ENCODE measurements at places on chromosomes 11 and 22.

- peak; percentile 6 for DNase-seq
These were observed 87.3 kb downstream of the KCNQ1 start for GRCh38 chr11:2531987-2532703.

DNA sequence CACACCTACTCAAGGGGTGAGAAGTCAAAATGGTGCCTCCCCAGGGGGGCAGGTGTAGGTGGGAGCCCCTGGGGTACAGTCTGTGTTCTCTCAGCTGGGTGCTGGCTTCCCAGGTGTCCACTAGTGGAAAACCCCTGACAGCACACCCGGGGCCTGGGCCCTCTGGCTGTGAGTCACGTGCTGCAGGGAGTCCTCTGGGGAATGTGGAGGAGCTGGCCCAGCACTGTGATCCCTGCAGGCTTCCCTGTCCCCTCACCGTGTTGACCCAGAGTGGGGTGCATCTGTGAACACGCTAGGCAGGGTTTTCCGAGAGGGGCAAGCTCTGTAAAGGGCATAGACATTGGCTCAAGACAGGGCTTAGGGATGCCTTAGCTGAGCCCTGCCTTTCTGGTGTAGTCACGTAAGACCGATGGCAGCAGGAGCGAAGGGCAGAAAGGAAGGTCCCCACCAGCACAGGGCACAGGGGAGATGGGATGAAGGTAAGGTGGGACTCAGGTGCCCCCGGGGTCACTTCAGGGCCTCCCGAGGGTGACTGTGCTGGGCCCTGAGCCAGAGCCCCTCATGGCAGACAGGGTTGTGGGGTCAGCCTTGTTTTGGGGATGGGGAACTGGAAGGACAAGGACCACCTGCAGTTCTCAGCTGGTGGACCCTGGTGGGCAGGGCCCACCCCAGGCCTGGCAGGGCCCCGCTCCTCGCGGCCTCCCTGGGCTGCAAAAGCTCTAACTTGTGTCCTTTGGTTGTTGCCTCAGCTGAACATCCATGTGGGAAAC, 14.1 kb downstream of the DERL3 start:
- DNase-seq: peak; percentile 58

GRCh38 chr11:11135820-11136476, 217.1 kb downstream of the CSNK2A3 start:
- peak; percentile 99 for DNase-seq

- DNase-seq: peak; percentile 10
These were observed 153.6 kb downstream of the RCN1 start for GRCh38 chr11:32244453-32244852.

DNA sequence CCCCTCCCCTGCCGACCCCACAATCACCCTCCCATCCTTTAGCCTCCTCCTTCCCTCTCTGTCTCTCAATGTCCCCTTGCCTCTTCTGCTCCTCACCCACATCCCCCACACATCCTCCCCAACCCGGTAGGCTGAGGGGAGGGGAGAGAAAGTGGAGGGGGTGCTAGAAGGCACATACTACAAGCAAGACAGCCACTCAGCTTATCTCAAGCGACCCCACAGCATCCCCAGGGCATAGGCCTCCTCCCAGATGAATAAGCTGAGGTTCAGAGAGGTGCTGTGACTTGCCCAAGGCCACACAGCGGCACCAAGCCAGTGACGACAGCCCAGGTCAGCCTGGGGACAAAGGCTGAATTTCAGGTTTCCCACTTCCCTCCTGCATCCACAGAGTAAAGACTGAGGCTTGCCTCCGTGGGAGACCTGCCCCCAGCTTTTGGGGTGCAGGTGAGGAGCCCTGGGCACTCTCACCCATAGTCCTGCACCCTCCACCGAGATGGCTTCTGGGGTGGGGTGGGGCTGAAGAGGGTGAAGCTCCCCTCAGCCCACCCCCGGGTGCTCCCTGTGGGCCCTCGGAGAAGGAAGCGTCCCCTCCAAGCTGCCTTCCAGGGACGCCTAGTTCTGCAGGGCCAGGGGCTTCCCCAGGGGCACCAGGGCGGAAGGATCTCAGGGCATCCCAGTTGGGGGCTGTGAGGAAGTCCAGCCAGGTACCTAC, 511 bp downstream of the RAC2 start:
- no peak for DNase-seq

- no peak for DNase-seq
These were observed 23.4 kb downstream of the ADAMTS15 start for GRCh38 chr11:130471731-130472433.

- no peak for DNase-seq
These were observed 32.5 kb upstream of the APLNR start for GRCh38 chr11:57269571-57270021.

DNA sequence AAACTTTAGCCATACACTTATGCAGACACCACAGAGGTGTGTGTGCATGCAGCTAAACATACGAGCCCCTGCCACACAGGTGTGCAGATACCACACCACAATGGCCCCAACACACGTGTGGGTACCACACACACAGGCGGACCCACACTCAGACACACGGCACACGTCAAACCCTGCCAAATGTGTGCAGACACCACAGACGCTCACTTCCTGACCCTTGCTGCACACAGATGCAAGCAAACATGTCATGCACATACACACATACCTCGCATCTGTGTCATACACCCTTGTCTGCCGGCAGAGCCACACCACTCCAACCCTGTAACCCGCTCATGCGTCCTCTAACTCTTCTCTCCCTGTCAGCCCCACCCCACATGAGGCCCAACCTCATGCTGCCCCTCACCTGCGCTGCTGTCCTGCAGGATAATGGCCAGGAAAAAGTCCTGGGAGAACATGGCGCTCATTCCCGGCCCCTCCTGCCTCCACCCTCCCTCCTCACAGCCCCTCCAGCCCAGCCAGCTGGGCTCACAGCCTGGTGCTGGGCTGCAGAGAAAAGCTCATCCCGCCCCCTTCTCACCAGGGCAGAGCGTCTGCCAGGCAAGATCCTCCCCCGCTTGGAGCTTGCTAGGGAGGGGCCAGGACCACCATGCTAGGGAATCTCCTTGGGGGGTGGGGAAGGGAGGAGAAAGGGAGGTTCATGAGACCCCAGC, 14.2 kb downstream of the SMPD1 start:
- peak; percentile 19 for DNase-seq

DNA sequence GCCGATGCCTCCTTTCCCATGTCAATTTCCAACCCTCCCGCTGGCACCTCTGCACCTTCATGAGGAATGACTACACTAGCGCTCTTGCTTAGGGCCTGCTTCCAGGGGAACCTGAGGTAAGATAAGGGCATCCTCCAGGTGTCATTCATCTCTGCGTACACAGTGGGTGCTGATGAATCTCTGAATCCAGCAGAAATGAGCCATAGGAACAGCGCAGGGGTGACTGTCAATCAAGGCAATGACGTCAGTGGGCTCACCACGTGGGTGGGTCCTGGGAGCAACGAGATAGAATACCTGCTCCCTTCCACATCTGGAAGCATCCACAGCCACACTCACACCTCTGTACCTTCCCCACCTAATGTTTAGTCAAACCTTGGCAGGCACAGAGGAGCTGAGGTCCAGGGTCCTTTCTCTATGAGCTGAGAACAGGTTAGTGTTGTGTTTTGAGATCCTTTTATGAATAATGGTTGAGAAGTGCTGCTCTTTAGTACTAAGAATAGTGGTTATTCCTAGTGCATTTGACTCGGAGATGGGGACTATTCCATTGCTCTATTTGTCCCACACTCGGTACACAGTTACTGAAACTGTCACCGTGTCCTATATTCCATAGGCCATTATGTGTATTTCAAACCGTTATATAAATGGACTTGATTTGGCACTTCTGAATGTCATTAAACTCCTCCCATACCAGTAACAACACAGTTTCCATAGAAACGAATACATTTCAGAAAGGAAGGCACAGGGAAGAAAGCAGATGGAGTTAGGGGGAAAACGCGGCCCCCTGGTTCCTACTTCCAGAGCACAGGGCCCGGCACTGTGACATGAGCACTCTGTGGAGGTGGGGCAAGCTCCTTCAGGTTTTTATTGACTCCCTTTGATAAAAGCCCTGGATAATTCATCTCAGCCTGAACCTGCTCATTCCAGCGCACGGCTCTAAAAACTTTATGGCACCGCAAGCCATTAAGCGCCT, 193.4 kb downstream of the ST3GAL4 start:
- no peak for DNase-seq

All from trophoblast cell (in vitro differentiated cells and primary cell).